Colonic mucosa (tissue), 4 donors: ENCODE measurements at places on chromosomes 4 and X.

GRCh38 chr4:46123913-46124755 lies at the start of gene GABRG1:
Gene GABRG1, minus strand, starts transcription at chr4:46124054. Its CDS starts 141 bp downstream, at chr4:46123913.
- DNase-seq: no peak

DNA sequence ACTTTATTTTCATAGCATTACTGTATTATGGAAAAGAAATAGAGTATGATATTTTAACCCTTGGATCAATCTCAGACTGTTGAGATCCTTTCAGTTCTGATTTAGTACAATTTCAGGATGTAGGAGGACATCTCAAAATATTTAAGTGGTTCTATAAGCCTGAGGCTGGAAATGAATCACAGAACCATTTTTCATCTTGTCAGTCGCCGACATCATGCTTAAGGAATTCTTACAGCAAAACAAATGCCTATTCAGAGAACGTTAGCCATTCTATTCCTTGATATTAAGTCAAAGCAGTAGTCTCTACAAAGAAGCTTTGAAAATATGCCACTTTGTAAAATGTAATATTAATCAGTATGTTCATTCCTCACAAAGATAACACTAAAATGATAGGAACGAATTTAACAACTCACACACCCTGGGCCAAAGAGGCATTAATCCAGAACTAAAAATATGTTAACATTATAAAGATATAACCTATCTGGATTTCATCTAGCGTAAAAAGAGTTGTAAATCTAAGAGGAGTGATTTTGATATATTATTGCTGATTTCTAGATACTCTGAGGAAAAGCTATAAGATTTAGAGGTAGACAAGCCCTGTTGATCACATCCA lies 152.0 kb downstream of the GASK1B start:
- DNase-seq: no peak

DNA sequence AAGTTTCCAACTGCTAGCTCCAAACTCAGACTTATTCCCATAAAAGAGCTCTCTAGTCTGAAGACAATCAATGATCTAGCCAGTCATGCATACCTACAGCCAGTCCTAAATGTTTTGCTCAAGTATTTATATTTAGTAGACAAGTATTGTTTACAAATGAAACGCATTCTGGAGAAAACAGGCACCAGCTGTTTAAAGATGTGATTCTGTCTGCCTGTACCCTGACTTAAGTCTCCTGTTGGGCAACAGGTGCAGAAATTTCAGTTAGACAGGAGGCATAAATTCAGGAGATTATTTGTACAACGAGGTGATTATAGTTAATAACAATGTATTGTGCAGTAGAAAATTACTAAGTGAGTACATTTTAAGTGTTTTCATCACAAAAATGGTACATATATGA lies 28.9 kb downstream of the LNX1 start:
- DNase-seq: no peak

- peak; percentile 56 for DNase-seq
Observed at GRCh38 chr4:77669946-77670590, 64.4 kb downstream of the CXCL13 start.

DNA sequence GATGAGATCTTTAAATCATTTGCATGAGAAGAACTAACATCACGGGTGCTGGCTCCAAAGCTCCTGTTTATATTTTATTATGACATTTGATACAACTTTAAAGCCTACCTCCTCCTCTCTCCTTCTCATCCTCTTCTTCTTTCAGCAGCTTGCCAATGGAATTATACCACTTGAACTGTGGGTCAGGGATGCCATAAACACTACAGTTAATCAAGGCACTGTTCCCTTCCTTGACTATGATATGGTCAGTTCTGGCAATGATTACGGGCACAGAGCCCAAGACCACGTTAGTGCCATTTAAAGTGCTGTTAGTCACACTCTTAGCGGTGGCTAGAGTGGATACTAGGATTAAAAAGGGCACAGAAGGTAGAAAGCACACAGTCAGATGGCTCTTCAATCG lies 20.7 kb downstream of the MFAP3L start:
- no peak for DNase-seq

GRCh38 chr4:20430259-20430941 lies 178.7 kb downstream of the SLIT2 start:
- DNase-seq: no peak

- DNase-seq: no peak
Observed at GRCh38 chr4:137735561-137736104, 203.3 kb upstream of the PCDH18 start.

GRCh38 chr4:780716-781492 lies 45.0 kb downstream of the CPLX1 start:
- DNase-seq: peak; percentile 27

DNA sequence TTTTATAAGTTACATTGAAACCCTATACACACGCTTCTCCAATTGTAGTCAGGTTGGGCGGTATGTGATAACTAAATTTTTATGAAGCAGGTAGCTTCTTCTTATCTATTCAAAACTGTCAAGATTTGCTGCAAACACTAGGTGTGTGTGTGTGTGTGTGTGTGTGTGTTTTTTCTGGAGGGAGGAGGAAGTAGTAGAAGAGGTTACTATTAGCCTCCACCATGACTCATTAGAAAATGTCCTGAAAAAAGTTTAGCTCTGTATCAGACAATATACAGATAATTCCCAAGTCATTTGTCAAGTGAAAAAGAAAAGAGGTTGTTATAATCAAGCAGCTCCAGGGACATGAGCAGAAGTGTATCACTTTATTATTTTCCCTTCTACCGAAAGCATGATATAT lies 33.9 kb downstream of the PCDH7 start:
- DNase-seq: no peak

GRCh38 chr4:122622400-122622799 lies 1.5 kb upstream of the IL21 start:
- no peak for DNase-seq

- peak; percentile 11 for DNase-seq
Observed at GRCh38 chr4:6506616-6507140, 34.3 kb upstream of the PPP2R2C start.

GRCh38 chrX:20197641-20198210 lies 56.1 kb upstream of the EIF1AX start:
- DNase-seq: no peak

DNA sequence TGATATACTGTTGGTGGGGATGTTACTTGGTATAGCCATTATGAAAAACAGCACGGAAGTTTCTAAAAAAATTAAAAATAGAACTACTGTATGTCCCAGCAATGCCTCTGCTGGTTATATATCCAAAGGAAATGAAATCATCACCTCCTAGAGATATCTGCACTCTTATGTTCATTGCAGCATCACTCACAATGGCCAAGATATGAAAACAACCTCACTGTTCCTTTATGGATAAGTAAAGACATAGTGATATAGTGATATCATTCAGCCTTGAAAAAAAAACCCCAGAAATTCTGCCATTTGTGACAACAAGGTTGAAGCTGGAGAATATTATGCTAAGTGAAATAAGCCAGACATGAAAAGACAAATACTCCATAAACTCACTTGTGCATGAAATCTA lies 543.8 kb upstream of the SLIT2 start:
- DNase-seq: no peak

DNA sequence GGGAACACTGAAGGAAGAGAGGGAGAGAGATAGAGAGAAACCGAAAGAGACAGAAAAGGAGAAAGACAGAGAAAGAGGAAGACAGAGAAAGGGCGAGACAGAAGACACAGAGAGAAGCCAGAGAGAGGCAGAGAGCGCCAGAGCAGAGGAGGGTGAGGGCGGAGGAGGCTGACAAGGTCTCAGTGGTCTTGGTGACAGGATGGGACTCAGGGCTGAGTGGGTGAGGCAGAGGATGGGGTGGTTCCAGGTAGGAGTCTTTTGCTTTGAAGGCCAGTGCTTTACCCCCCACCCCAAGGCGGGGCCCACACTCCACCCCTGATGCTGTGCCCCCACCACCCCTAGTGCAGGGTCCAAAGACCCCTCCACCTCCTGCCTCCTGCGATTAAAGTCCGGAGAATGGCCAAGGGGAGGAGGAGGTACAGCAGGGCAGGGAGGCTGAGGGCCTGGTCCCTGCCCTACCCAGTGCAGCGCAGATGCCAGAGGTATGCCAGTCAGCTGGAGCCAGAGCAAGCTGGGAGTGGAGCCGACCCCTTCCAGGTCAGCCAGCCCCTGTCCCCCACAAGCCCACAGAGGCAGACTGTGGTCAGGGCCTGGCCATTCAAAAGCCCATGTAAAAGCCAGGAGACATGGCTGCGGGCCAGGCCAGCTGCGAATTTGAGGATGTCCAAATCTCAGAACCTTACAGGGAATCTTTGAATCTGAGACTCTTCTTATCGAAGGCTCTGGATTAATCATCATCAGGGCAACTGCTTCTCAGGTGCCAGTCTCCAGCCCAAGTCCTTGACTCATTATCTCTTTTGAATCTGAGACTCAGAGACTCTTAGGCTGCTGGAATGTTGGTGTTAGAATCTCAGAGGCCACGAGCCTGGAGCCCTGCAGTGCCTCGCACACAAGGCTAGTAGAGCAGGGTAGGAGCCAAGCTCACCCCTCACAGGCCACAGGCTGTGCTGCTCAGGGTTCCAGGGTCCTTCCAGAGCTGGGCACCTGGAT lies 758 bp downstream of the IQSEC2 start:
- peak; percentile 45 for DNase-seq

DNA sequence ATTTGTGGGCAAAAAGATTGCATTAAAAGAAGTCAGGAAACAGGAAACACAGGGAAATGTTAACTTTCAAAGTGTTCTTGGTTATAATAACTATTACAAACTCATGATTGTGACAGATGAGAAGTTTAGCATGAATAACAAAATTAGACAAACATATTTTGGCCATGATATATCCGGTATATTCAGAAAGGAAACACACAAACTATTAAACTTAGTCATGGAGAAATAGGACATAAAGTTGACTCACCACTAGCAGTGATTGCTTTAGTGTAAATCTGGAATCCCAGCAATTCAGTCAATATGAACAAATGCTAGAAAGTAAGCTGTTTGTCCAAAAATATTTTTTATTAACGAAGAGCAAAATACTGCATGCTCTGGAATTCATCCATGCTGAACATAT lies 1299.9 kb downstream of the C4orf33 start:
- DNase-seq: no peak

DNA sequence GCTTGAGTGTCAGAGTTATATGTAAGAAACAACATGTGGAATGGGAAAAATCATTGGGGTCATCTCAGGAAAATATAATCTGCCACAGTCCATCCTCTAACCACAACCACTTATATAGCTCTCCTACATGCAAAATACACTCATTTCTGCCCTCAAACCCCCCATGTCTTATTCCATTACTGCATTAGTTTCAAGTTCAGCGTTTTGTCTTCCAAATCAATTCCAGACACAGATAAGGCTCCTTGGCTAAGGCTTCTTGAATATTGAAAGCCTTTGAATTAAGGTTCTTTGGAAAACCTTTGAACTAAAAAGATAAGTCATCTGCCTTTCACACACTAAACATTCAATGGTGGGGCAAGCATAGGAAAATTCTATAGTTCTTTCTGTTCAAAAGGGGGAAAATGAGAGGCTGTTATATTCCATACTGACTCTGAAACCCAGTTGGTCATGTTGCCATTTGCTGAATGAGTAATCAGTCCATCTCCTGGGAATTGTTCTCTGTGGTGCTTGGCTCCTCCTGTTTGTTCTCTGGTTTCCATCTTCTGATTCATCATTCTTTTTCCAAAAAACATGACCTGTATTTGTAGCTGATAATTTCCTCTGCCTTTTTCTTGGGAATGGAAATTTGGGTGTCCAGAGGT lies 218.7 kb downstream of the BMPR1B start:
- DNase-seq: no peak

GRCh38 chr4:73664470-73664869 lies 44.2 kb upstream of the RASSF6 start:
- DNase-seq: no peak

DNA sequence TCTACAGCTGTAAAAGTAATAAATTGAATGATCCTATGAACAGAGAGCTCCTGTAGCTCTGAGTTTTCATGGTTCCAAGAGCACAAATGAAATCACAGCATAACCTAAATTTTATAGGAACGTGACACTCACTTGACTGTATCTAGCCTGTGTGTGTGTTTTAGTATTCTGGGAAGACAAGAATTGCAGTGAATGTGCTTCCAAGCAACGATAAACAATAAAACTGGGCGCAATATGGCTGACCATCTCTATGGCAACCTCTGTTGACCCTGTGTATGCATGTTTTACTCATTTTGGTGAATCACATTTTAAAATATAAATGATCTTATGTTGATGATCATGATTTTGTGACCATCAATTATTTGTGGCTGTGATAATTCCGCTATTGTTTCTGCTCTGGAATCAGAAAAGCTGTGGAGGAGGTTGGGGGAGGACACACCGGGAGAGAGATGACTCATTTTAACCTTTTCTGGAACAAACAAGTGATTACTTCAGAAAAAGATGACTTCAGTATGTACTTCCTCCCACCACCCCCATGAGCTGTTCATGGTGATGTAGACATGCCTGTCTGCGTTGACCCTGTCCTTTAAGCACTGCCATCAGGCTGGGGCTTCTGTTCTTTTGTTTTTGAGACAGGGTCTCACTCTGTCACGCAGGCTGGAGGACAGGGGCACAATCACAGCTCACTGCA lies 31.8 kb downstream of the USP11 start:
- DNase-seq: no peak
